ENCODE measurements at places on chromosomes 2 and 18. TPM values are rescaled to one million over a fixed set of nuclear protein-coding genes. Genes with fewer than 3 reads are reported as not detected.

- no peak overlapping the region for H3K4me3 ChIP-seq
- H3K36me3 ChIP-seq, result no peaks in the 10 kb centered on the region
- H3K4me1 ChIP-seq, result no peaks in the 10 kb centered on the region
- H3K27me3 ChIP-seq, result no peaks in the 10 kb centered on the region
- DNase-seq, result no peak
Observed at GRCh38 chr2:4693266-4693665, 989.9 kb downstream of the DCDC2C start.

The SLC5A7 gene
- total RNA-seq, result 0.14 TPM

The IL37 gene
- total RNA-seq, result not detected

The M1AP gene
- total RNA-seq, result not detected

The APCDD1 gene
- 38.2 TPM for total RNA-seq

The DSG1 gene
- total RNA-seq, result 1.1 TPM

The ASB18 gene
- total RNA-seq, result not detected

- no peak overlapping the region for H3K4me3 ChIP-seq
- H3K4me1 ChIP-seq, result peaks cover 7% of the 10 kb centered on the region
- no peak overlapping the region for H3K27ac ChIP-seq
- no peaks in the 10 kb centered on the region for H3K27me3 ChIP-seq
- no peak for DNase-seq
Observed at GRCh38 chr2:219702796-219703545, 75.5 kb downstream of the SLC4A3 start.

DNA sequence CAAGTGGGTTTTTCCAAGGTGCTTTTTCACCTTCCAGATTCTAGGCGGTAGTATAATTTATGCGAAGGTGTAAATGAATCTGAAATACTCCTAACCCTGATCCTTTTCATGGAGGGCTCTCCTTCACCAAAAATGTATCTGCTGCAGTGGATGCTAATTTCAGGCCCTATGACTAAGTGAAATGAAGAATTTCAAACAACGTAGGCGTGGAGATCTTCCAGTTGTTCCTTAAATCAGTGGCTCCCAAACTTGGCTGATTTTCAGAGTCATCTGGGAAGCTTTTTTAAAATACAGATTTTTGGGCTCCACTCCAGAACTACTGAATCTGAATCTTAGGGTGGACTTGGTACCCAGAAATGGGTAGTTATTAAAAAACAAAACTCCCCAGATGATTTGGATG is 5.5 kb downstream of the GCKR start:
- no peaks in the 10 kb centered on the region for H3K4me1 ChIP-seq
- H3K27me3 ChIP-seq, result no peaks in the 10 kb centered on the region
- H3K36me3 ChIP-seq, result no peaks in the 10 kb centered on the region
- no peak overlapping the region for H3K27ac ChIP-seq

GRCh38 chr2:159897081-159897480 is 99.1 kb upstream of the CD302 start:
- H3K36me3 ChIP-seq, result no peaks in the 10 kb centered on the region
- no peak overlapping the region for H3K27ac ChIP-seq
- no peak overlapping the region for H3K4me3 ChIP-seq
- H3K4me1 ChIP-seq, result no peaks in the 10 kb centered on the region
- DNase-seq, result no peak

The LYG2 gene
- not detected for total RNA-seq

The GNLY gene
- total RNA-seq, result 1.5 TPM

The MYO7B gene
- total RNA-seq, result 0.14 TPM

DNA sequence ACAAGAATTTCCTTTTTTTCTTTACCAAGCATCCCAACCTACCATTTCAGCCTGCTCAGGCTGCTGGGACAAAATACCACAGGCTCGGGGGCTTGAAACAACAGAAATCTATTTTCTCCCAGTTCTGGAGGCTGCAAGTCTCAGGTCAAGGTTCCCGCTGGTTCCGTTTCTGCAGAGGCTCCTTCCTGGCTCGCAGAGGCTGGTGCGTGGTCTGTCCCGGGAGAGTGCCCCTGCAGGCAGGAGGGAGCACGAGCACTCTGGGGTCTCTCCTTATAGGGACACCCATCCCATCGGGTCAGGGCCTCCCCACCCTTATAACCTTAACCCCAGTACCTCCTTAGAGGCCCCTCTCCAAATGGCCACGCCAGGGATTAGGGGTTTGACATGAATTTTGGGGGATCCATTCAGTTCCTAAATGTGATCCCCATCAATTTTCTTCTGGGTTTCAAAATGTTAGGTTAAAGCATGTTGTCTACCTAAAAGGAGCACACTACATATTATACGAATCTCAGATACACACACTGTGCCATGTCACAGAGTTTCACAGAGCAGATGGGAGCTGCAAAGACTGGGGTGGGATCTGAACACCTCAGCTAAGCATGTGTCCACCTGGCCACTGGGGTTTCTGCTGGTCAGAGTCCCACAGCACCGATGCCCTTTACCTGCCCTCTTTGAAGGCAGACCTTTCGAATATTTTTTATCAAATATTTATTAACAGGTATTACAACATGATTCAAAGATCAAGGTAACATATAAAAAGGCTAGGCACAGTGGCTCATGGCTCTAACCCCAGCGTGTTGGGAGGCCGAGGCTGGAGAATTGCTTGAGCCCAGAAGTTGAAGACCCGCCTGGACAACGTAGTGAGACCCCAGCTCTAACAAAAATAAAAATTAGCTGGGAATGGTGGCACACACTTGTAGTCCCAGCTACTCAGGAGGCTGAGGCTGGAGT is 17.6 kb upstream of the ADI1 start:
- H3K27ac ChIP-seq, result peak overlapping the region; percentile 98
- H3K36me3 ChIP-seq, result peaks cover 2% of the 10 kb centered on the region
- DNase-seq, result no peak

DNA sequence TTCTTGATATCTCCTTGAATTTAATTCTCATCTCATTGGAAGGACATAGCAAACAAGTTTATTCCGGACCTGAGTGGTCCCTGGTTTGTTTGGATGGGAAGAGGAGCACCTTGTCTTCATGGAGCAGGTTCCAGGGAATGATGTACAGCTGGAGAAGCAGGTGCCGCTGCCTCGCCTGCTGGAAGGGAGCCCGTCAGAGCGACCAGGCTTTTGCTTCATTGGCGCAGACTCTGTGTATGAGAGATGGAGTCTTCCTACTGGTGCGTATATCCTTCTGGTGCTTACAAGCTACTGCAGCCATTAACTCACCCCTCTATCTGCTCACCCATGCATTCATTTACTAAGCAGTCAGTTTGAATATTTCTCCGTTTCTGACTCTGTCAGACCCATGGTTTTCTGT is 11.6 kb upstream of the ALLC start:
- no peak overlapping the region for H3K27ac ChIP-seq
- no peak for DNase-seq
- peaks cover 1% of the 10 kb centered on the region for H3K4me1 ChIP-seq
- H3K27me3 ChIP-seq, result no peaks in the 10 kb centered on the region
- H3K36me3 ChIP-seq, result no peaks in the 10 kb centered on the region
- no peak overlapping the region for H3K4me3 ChIP-seq

DNA sequence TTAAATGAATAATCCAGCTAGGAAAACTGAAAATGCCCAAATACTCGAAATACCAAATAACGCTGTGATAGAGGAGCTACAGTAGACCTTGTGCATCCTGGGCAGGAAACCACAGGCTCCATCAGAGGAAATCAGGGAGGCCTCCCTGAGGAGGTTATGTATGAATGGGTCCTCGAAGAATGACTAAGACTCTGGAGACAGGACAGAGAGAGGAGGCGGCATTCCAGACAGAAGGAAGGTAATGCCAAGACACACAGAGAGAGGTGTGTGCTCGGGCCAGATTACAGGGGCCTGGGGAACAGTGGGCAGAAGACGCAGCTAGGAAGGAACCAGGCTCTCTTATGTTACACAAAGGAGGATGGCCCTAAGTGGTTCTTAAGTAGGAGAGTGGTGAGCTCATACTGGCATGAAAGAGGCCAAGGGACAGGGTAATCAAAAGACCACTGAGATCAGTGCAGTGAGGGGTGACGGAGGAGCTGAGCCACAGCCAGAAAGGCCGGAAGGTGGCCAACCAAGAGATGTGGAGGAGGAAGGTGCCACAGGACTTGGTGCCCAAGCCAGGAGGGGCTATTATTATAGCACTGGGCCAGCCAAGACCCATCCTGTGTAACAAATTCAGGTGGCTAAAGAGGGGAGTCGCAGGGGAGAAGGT is 9.9 kb downstream of the ST3GAL5 start:
- H3K27ac ChIP-seq, result peak overlapping the region; percentile 1
- no peaks in the 10 kb centered on the region for H3K27me3 ChIP-seq
- no peaks in the 10 kb centered on the region for H3K36me3 ChIP-seq
- H3K4me1 ChIP-seq, result no peaks in the 10 kb centered on the region

GRCh38 chr2:135903650-135904049 is 27.4 kb upstream of the MCM6 start:
- no peaks in the 10 kb centered on the region for H3K27me3 ChIP-seq
- no peaks in the 10 kb centered on the region for H3K4me1 ChIP-seq
- H3K27ac ChIP-seq, result no peak overlapping the region
- DNase-seq, result no peak

The SLC14A1 gene
- total RNA-seq, result 76.3 TPM

- no peak overlapping the region for H3K27ac ChIP-seq
- no peaks in the 10 kb centered on the region for H3K36me3 ChIP-seq
- DNase-seq, result no peak
- peaks cover 3% of the 10 kb centered on the region for H3K4me1 ChIP-seq
- no peak overlapping the region for H3K4me3 ChIP-seq
Observed at GRCh38 chr2:201904538-201905420, 98.4 kb downstream of the CDK15 start.

DNA sequence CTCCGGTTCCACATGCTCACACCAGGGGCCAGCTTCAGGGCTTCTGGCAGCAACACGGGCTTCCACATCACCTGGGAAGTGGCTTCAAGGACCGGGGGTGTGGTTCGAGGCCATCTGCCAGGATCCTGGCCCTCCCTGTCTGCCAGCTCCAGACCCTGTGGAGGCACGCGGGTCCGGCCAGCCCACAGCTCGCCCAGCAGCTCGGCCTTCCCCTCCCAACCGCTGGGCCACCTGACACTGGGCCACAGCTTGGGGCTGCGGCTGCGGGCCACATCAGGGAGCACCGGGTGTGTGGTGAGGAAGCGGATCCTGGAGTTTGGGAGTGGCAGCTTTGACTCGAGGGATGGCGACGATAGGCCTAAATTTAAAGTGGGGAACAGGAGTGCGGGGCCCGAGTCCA is 7.0 kb downstream of the C2orf81 start:
- peak overlapping the region; percentile 48 for H3K27ac ChIP-seq
- no peaks in the 10 kb centered on the region for H3K36me3 ChIP-seq
- no peak for DNase-seq
- H3K4me3 ChIP-seq, result peak overlapping the region; percentile 89

DNA sequence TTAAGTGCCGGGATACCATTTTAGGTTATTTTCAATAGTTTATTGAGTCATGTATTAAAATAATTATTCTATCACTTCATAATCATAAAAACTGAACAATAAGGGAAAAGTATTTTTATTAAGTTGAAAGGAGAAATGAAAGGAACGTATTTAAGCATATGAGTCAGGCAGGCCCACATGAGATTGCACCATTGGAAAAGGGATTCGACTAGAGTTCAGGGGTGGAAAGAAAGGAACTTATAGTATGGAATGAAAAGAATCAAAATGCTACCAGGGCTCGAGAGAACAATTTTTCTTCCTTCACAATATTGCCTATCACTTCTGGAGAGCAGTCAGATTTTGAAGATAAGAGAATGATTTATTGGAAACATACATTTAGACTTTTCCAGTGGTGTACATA is 516.5 kb upstream of the NETO1 start:
- no peak overlapping the region for H3K27ac ChIP-seq
- H3K4me1 ChIP-seq, result no peaks in the 10 kb centered on the region
- no peak overlapping the region for H3K4me3 ChIP-seq
- DNase-seq, result no peak
- H3K27me3 ChIP-seq, result no peaks in the 10 kb centered on the region

- no peaks in the 10 kb centered on the region for H3K27me3 ChIP-seq
- no peak overlapping the region for H3K27ac ChIP-seq
- H3K4me3 ChIP-seq, result no peak overlapping the region
- H3K4me1 ChIP-seq, result no peaks in the 10 kb centered on the region
- H3K36me3 ChIP-seq, result no peaks in the 10 kb centered on the region
- no peak for DNase-seq
Observed at GRCh38 chr2:78564666-78565065, 460.8 kb upstream of the REG3G start.

DNA sequence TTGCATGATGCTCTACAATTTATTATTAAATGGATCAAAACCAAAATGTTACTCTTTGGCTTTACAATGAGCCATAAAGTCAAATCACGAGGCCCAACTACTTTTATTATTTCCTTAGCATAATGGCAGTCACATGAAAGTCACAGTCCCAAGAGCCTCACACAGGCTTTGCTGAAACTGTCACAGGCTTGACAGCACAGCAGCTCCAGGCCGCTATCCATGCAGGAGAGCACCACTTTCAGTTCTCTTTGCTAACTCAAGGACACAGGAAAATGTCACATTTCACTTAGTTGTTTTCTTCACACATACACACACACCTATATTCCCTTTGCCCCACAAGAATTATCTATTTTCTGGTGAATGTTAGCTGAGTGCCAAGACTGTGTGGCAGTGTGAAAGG is 11.1 kb upstream of the MSGN1 start:
- no peaks in the 10 kb centered on the region for H3K36me3 ChIP-seq
- H3K4me3 ChIP-seq, result no peak overlapping the region
- no peak overlapping the region for H3K27ac ChIP-seq
- H3K4me1 ChIP-seq, result no peaks in the 10 kb centered on the region

DNA sequence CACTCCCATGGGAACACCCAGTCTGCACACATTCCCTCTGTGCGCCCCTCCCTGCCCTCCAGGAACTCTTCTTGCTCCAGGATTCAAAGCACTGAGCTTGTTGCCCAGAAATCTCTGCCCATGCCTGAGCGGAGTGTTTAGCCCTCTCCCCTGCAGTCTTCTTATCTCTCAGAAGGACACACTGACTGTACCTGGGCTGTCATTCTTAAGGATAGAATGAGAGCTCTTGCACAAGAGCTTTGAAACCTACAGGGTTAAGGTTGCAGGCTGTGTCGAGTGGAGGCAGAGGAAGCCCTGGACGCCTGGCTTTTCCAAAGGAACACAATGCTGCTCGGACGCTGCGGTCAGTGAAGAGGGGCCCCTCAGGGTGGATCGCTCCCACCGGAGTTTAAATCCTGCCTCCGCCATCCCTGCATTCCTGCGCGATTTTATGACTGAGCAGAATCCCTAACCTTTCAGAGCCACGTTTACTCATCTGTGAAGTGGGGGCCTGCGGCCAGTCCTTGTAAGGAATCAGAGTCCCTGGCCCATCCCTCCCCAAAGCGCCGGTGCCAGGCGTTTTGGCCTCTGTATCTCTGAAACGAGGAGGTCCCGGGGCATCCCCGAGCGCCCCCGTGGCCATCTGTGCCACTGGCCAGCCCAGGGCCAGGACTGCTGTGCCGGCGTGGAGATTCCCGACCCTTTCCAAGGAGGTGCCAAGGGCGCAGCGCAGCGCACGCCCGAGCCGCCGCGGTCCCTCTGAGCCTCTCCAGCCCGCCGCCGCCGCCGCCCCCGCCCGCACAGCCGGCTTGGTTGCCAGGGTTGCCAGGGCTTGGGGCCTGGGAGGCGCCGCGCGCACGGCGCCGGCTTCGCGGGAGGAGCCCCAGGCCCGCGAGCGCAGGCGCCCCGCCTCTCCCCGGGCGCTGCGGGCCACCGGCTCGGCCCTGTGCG is 58.9 kb downstream of the FAM168B start:
- H3K27me3 ChIP-seq, result no peaks in the 10 kb centered on the region
- H3K36me3 ChIP-seq, result no peaks in the 10 kb centered on the region
- no peak for DNase-seq
- no peaks in the 10 kb centered on the region for H3K4me1 ChIP-seq
- no peak overlapping the region for H3K27ac ChIP-seq

All from thoracic aorta (tissue), 2 donors.